Uterus (tissue), 4 donors: ENCODE measurements at places on chromosomes 1 and 21.

DNA sequence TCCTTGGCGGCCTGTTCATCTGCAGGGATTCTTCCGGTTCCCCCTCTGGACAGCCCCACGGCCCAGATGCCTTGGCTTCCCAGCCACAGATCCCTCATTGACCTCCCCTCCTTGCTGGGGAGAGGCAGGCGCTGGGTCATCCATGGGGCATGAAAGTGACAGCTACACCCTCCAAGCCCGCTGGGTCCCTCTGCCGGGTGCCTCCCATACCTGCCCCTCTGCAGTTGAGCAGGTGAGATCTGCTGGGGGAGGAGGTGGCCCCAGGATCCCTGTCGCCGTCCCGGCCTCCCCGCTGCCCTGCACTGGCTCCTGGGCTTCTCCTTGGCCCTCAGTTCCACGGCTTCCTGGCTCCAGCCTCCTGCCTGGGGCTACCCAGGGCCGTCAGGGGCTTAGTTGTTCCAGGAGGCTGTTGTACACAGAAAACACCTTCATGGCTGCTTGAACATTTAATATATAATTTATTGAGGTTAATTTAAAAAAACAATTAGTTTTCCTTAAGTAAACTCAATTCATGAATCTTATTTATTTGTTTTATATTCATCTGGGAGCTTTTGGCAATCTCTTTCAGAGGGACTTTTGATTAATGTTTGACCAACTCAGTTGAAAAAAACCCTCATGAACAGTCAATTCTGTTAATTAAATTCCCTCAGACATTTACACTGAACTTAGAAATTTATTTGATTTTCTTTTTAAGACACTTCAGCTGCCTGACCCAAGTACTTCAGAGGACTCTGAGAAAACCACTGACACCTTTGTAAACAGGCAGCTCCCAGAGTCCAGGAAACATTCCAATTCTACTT, 67.6 kb upstream of the ABCG1 start:
- no peak for DNase-seq

- DNase-seq = no peak
Measured at GRCh38 chr1:226118357-226118756, 55.8 kb downstream of the H3-3A start.

- DNase-seq = no peak
Measured at GRCh38 chr1:160117709-160118183, 2.2 kb downstream of the ATP1A2 start.

- no peak for DNase-seq
Measured at GRCh38 chr1:19892628-19893168, 10.5 kb downstream of the OTUD3 start.

DNA sequence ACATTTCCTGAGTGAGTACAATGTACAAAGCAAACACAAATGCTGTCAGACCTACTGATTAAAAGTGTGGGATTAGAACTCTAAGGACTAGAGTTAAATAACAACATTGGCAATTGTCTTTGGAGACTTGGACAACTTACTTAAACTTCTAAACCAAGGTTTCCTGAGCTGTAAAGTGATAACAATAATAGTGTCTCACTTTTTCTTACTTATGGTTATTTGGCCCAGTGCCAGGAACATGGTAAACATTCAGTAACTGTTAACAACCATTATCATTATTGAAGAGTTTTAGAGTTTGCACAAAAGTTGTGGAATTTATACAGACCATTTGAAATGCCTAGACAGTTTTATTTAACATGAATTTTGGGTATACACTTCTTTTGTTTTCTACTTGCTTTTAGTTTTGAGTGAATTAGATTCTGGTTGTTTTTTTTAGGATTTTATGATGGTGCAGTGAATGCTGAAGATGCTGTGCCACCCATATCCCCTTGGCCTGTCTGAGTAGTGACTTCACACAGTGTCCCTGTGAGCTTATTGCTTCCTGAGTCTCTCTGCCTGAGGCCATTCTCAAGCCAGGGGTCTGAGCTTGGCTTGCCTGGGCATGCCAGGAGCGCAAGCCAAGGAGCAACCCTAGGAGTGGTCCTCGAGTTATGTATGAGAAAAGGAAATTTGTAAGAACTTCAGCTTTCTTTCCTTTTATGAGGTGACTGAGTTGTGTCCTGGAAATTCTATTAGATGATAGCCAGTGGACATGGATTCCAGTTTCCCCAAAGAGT, 932.8 kb downstream of the TTLL7 start:
- no peak for DNase-seq

DNA sequence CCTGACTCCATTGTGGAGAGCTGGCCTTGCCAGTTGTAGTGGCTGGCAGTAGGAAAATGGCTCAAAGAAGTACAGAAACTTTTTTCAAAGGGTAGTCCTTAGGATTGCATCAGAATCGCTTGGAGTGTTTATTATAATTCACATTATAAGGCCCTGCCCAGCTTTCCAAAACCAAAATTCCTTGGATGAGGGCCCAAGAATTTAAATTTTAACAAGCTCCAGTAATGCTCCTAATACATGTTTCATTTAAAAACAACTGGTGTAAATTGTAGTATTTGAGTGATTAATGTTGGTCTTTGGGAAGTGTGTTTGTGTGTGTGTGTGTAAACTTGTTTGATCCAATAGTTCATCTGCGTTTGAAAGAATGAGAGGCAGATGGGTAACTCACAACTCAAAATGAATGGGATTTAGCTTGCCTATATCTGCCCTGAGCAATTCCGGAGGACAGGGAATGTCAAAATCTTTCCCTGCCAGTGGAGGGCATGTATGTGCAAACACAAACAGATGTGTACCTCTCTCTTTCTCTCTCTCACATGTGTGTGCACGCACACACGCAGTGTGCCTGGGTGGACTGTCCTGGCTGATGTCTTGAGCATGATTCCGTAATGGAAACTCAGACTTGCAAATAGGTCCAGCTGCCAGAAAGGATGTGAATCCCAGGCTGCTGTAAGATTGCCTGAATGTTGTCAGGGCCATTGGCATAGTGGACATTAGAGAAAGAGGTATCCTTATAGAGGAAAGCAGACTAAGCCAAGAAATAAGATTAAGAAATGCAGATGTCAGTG, 293.1 kb downstream of the LMX1A start:
- no peak for DNase-seq

DNA sequence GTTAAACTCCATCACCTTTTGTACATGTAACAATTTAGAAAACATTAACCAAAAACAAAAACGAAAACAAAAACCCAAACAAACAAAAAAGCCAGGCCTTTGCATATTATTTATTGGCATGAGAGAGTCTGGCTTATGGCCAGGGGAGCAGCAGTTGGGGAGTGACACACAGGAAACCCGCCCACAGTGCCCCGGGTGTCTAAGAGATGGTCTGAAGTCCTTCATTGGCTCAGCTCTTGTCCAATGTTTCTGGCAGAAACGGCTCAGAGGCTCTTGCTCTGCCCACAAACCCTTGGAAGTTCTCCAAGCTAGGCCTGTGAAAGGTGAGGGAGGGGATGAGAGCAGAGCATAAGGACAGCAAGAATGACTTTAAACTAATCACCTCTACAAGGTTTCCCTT, 131.5 kb downstream of the CNIH3 start:
- no peak for DNase-seq

DNA sequence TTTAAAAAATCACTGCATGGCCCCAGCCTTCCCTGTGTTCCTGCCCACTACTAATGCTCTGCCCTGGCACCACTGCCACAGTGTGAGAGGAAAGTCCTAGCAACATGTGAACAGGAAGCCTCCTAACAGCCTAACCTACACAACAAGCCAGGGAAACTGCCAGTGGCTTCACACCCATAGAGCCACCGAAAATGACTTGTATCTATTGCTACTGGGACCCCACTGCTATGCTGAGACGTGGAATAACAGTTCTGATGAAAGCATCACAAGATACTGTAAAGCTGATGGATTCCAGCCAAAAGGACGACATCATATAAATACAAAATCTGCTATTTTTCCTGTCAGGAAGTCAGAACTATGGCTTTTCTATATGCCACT, 74.9 kb downstream of the JAK1 start:
- no peak for DNase-seq

- peak; percentile 24 for DNase-seq
Measured at GRCh38 chr1:47507881-47508701, 70.2 kb downstream of the FOXD2 start.
